ENCODE measurements at places on chromosomes 12 and 14.

- no peak for DNase-seq
Measured at GRCh38 chr14:91653451-91653850, 78.4 kb downstream of the CATSPERB start.

- no peak for DNase-seq
Measured at GRCh38 chr12:55684761-55685370, 22.8 kb downstream of the ITGA7 start.

GRCh38 chr14:104510794-104511611 is 68.6 kb upstream of the C14orf180 start:
- no peak for DNase-seq

DNA sequence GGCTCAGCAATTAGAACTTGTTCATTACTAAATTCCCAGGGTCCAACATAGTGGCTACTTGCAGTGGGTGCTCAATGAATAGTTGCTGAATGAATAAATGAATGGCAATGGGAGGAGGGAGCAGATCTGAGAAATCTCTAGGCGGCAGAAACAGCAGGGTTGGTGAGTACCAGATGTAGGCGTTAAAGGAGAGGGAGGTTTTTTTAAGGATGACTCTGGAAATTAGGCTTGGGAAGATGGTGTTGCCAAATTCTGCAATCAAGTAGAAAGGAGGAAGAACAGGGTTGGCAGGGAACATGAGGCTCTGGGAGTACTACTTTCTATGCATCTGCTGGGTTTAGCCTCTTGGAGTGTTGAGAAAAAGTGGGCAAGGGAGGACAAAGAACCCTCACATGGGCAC is 207.1 kb downstream of the APAF1 start:
- DNase-seq = no peak

DNA sequence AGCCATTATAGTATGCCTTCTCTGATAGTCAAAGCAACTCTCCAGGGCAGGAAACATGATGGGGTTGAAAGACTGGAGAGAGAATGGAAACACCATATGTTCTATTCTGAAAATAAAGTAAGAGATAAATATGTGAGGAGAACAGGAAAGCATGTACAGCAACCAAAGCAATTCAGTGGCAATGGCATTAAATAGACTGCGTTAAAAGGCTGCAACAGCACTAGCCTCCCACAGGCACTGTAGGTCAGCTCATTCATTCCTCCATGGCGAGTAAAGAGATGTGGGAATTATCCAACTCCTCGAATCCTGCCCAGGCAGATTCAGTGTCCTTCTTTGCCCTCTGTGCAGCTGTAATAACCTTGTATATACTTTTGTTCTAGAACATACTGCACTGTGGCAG is 43.8 kb downstream of the ANO6 start:
- DNase-seq = no peak

DNA sequence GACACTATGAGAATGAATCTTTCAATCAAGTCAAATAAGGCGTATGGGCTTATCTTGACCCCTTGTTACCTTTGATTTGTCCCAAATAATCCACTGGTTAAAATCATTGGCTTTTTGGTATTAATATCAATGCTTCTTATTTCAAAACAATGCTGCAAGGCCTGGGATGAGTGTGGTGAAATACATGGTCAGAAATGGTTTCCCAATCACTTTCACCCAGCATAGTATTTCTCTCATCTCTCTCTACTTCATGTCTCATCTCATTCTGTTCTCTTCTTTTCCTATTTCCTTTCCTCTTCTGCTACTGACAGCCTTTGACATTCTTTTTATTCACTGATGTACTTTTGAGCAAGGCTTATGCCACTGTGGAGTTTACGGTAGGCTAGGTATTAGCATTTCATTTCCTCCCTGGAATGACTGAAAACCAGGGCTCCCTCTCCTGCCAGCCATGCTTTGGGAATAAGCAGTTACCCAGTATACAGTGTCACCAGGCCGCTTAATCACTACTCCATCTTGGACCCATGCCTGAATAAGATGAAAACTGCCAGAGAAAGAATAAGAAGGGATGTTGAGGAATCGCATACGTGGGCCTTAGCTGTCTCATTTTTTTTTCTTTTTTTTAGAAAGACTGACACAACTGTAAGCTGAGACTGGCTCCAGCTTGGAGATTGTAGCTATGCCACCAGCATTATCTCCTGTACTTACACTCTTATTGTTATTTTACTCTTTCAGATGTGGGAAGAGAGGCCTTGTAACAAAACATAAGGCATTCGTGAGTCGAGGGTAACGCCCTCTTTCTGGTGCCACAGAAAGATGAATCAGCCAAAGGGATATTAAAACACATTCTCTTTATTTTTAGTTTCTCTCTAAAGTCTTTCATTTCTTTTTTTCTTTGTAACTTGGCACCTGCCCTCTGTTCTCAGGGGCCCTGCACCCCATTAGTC is 53.5 kb downstream of the IGF1 start:
- DNase-seq = no peak

DNA sequence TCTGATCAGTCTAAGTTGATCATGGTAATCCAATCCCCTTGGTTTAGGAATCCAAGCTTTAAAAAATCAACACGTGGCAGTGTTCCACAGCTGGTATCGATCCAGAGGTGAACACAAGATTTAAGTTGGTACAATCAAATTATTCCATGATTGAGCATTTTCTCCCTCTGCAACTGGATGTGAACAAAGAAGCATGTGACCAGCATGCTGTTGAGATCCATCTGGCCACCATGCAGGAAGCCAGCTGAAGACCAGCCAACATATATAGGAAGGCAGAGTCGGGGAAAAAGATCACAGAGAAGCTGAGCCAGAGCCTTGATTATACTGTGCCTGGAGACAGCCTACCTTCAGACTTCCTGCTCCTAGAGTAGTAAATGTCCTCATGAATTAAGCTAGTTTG is 158.3 kb downstream of the SEC23A start:
- DNase-seq = no peak

GRCh38 chr14:43449291-43449690 is 1057.8 kb downstream of the FSCB start:
- no peak for DNase-seq

DNA sequence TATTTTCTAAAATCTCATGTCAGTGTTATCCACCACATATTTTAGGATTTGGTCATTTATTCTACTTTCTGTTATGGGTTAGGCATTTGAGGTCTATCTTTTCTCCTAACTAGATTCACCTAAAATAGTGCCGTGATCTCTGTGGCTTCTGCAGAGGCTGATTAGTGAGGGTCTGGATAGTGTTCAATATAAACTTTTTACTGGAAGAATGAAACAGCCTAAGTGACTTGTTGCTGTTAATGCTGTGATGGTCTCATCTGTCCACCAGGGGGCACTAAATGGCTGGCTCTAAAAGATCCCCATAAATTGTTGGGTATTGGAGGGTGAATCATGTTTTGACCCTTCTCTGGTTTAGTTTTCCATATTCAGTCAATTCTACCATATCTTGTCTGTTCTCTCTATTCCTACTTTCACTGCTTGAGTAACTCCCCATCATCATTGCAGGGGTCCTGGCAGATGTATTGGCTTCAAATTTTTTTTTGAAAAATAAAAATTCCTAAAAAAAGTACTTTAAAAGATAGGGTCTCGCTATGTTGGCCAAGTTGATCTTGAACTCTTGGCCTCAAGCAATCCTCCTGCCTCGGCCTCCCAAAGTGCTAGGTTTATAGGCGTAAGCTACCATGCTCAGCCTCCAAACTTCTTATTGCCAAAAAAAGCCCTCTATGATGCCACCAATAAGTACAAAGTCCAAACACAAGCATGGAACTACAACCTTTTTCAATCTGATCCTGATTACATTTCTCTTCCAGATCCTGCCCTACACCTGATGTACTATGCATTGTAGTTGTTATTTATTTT is 6.9 kb downstream of the PABPN1 start:
- peak; percentile 69 for DNase-seq

GRCh38 chr12:13255792-13256691 is 59.5 kb downstream of the EMP1 start:
- peak; percentile 99 for DNase-seq

GRCh38 chr14:33642080-33642479 is 308.8 kb downstream of the EGLN3 start:
- DNase-seq = no peak

DNA sequence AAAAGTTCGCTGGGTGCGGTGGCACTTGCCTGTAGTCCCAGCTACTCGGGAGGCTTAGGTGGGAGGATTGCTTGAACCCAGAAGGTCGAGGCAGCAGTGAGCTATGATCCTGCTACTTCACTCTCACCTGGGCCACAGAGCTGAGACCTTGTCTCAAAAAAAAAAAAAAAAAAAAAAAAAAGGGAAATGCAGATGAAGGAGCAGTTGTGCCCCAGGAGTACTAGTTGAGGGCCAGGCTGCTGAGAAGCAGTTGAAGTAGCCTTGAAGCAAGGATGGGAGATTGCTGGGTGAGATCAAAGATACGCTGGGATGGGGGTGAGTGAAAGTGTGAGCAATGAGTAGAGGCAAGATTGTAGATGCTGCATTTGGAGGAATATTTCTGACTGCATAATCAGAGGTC is 93.4 kb upstream of the DNM1L start:
- no peak for DNase-seq

Measured in Caco-2 (cell line).